Type B pancreatic cell (in vitro differentiated cells): ENCODE measurements at places on chromosomes 5 and 9.

GRCh38 chr5:114377946-114378345, 16.1 kb downstream of the KCNN2 start:
- no peak for DNase-seq

- DNase-seq = no peak
Measured at GRCh38 chr5:123708074-123708806, 196.3 kb downstream of the CSNK1G3 start.

DNA sequence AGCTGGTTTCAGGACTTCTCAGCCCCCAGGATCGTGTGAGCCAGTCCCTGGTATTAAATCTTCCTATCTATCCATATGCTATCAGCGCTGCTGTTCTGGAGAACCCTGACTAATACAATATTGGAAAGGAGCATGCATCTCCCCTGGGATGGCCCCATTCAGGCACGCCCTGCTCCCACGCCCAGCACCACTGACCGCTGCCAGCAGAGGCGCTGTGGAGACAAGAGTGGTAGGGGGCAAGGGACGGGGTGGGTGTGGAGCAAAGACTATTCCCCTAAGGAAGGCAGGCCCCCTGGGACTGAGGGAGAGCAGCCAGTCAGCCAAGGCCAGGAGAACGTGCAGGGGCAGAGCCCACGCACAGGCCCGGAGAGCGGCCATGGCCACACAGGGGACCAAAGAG, 116.0 kb downstream of the VAV2 start:
- DNase-seq = no peak

- peak; percentile 42 for DNase-seq
Measured at GRCh38 chr5:135246605-135246922, 152.5 kb downstream of the MACROH2A1 start.

DNA sequence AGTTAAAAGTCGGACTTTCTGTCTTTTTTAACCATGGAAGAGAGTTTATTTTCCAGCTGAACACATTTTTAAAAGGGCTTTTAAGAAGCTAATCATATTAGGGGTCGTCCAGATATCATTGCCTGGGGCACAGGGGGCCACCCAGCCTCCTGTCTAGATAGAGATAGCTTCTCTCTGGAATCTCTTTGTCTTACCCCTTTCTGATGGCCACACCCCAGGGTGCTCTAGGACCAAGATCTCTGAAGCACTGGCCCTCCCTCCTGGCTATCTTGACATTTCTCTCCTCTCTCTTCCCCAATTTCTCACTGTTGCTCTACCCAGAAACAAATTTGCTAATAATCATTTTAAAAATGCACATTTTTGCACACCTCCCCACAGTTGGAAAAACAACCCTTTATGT, 204.4 kb downstream of the NXNL2 start:
- DNase-seq = no peak
